ENCODE measurements at places on chromosomes 7 and 10.

DNA sequence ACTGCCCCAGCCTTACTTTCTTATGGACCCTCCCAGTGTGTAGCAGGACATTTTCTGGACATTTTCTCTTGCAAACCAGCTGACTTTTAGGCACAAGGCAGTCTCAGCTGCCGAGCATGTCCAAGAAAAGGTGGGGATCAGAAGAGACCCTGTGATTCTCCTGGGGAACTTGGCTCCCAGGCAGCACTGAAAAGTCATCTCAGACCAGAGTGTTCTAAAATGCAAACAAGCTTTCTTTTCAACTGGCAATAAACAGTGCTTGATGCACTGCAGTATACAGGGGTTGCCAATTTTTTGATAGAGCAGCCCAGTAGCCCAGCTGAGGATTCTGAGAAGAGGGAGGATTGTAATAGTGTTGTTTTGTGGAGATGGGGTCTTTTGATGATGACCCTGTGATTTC, 168.0 kb upstream of the PHYHIPL start:
- DNase-seq, result no peak

DNA sequence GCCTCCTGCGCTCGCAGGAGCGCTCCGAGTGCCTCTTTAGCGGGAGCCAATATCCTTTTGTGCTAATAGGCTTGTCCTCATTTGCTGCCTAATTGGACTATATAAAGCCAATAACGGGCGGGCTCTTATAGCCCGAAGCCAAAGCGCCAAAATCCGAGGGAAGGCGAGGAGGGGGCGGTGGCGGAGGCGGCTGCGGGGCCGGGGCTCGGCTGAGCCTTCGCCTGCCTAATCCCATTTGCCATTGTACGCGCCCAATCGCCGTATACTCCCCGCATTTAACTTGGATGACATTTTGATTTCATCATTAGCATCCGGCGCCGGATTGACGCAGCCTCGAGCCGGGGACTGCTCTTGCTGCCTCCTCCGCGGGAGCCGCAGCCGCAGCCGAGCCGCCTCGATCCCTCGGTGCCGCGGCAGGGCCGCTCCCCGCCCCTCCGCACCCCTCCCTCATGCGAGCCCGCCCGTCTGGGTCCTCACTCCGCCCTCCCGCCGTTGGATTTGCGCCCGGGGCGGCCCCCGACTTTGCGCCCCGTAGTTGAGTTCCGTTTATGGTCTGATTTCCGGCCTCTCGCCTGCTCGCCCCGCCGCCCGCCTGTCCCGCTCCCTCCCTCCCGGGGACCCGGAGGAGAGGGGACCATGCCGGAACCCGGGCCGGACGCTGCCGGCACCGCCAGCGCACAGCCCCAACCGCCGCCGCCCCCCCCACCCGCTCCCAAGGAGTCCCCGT, at the start of gene HMX3:
Gene HMX3 (plus strand): TSS at position 556 of the 727 bp plus-strand sequence. CDS start 81 bp downstream, at position 637.
- no peak for DNase-seq

DNA sequence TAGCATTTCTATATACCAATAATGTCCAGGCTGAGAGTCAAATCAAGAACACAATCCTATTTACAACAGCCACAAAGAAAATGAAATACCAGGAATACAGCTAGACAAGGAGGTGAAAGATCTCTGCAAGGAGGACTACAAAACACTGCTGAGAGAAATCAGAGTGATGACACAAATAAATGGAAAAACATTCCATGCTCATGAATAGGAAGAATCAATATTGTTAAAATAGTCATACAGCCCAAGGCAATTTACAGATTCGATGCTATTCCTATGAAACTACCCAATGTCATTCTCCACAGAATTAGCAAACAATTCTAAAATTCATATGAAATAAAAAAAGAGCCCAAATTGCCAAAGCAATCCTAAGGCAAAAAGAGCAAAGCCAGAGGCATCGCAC, 116.8 kb upstream of the ZNF32 start:
- no peak for DNase-seq

GRCh38 chr7:155874010-155874409, 61.7 kb upstream of the SHH start:
- DNase-seq, result no peak

DNA sequence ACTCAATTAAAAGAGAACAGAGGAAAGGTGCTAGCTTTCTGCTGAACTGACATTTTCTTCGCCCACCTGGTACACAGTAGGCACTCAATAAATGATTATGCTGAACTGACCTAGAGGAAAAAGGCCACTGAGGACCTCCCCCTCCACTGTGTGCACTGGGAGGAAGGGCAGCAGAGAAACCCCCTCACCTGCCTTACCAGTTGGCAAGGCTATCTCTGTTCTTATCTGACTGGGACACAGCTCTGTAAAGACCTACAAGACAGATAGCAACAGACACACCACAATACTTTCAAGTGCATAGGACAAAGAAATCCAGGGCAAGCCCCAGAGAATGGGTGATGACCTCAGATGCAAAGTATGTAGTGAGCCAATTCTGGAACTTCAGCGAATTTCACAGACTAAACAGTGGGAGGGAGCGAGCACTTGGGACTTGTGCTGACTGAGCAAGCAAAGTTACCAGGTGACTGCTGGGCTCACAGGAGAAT, 30.4 kb downstream of the PDLIM1 start:
- no peak for DNase-seq

GRCh38 chr7:137990251-137990941, 11.5 kb downstream of the CREB3L2 start:
- DNase-seq, result no peak

DNA sequence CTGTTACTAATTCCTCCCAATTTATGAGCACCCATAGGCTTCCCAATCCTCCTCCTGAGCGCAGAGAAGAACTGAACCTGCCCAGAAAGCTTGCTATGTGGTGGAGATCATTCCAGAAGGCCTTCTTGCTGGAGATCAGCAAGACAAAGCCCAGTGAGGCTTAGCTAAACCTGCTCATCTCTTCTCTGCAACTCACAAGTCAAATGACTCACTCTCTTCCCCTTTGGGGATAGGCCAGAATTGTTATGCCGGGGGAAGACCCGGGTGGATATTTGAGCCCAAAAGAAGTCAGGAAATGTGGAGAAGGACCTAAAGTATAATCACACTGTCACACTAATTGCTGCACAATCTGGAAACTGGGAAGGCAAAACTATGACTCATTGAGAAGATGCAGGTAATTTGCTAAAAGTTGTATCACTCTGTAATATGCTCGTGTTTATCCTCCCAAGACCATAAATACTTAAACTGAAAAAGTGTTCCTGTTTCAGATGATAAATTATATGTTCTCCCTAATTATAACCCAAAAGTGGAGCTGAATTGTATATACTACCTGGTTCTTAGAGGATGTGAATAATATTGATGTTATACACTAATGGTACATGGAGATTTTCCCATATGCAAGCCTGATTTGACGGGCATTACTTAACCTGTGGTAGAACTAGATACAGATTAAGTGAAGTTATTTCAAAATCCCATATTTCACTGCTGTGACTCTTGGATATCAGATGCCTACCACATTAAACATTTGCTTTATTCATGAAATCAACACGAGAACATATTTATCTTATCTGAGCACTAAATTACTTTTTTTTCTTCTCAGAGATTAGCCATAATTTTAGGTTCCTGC, 6.4 kb downstream of the NEBL start:
- no peak for DNase-seq

GRCh38 chr7:100685049-100685605, 8.9 kb downstream of the GIGYF1 start:
- DNase-seq, result no peak

GRCh38 chr7:7695111-7695817, 23.1 kb downstream of the RPA3 start:
- no peak for DNase-seq

DNA sequence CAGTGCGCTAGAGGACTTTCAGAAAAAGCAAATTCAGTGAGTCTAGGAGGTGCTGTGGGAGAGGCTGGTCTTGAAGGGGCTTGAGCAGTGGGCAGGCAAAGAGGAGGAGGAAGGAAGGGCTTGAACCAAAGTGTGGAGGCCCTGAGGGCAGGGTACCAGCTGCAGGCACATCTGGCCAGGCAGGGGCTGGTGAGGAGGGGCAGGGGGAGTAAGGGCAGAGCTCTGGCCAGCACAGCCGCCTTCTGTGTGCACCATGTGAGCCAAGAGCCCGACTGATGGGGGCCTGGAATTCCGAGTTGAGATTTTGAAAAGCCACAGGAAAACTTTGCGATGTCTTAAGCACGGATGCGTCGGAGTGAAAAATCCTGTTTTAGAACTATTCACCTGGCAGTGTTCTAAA, 74.5 kb downstream of the PRPF18 start:
- DNase-seq, result no peak

Data from posterior cingulate gyrus (tissue), 11 donors.